ENCODE measurements at places on chromosomes 1 and 21.

GRCh38 chr1:42318601-42319000, 16.4 kb downstream of the FOXJ3 start:
- DNase-seq, result no peak

- DNase-seq, result no peak
Observed at GRCh38 chr1:200732438-200732837, 6.3 kb upstream of the CAMSAP2 start.

GRCh38 chr1:211640301-211640630, 35.2 kb downstream of the NEK2 start:
- DNase-seq, result no peak

DNA sequence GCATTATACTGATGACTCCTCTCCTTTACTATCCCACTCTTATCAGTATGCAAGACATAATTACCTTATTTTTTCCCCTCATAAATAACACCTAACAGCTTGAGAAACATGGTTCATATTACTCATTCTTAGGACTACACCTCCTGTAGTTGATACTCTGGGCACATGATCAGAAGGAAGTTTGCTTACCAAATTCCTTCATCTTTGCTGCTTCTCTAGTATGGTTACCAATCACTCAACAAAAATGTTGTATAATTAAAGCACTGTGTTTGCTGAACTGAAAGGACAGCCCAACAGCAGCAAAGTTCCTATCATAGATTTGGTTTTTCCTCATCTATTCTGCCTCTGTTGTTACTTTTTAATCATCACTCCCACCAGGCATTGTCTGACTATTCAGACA, 586.3 kb downstream of the LRRIQ3 start:
- DNase-seq, result no peak

GRCh38 chr1:228209657-228210056, 1.8 kb downstream of the OBSCN start:
- no peak for DNase-seq

- no peak for DNase-seq
Observed at GRCh38 chr21:32281531-32281930, 2.7 kb upstream of the MIS18A start.

GRCh38 chr1:159829273-159829634, 2.6 kb downstream of the SLAMF8 start:
- DNase-seq, result no peak

DNA sequence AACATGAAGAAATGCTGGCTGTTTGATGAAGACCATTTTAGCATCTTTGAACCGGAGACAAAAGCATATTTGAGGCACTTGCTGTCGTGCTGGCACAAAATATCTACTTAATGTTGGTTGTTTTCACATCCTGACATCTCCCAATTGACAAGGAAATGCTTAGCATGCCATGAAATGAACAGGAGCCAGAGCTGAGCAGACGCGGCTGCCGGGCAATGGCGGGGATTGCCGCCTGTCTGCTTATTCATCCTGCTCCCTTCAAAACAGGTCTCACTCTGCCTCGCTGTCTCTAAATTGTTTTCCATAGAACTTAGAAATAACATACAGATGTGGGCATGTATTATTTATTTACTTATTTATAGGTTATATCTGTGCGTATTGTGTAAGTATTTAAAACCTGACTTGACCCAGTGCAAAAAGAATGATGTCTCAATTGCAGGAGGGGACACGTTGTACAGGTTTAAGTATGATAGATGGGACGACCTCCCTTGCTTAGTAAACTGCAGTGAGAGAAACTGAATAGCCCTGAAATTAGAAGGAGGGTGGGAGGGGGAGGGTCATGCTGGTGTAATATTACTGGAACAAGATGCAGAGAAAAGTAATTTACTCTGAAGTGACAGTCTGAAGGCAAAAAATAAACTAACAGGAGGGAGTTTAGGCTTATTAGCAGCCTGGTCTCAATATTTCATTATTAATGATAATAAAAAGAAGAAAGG, 590.4 kb upstream of the PLXNA2 start:
- DNase-seq, result no peak

GRCh38 chr1:164653705-164654104, 94.7 kb downstream of the PBX1 start:
- no peak for DNase-seq

DNA sequence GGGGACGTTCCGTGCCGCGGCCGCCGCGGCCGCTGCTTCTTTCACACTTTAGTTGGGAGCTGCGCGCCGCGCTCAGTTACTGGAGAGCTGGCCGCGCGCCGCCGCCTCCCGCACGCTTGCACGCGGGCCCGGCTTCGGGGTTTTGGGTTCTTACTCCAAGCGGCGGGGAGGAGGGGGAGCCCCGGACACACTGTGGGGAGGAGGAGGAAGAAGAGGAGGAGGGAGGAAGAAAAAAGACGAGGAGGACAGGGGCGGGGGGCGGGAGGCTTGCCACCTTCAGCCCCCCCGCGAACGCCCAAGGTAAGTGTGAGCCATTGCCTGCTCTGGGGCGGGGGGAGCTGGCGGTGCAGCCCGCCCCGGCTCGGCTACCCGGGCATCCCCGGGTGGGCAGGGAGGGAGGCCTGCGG, 243 bp downstream of the C1orf21 start:
- no peak for DNase-seq

GRCh38 chr1:212179394-212180076, 105.7 kb upstream of the PPP2R5A start:
- no peak for DNase-seq

DNA sequence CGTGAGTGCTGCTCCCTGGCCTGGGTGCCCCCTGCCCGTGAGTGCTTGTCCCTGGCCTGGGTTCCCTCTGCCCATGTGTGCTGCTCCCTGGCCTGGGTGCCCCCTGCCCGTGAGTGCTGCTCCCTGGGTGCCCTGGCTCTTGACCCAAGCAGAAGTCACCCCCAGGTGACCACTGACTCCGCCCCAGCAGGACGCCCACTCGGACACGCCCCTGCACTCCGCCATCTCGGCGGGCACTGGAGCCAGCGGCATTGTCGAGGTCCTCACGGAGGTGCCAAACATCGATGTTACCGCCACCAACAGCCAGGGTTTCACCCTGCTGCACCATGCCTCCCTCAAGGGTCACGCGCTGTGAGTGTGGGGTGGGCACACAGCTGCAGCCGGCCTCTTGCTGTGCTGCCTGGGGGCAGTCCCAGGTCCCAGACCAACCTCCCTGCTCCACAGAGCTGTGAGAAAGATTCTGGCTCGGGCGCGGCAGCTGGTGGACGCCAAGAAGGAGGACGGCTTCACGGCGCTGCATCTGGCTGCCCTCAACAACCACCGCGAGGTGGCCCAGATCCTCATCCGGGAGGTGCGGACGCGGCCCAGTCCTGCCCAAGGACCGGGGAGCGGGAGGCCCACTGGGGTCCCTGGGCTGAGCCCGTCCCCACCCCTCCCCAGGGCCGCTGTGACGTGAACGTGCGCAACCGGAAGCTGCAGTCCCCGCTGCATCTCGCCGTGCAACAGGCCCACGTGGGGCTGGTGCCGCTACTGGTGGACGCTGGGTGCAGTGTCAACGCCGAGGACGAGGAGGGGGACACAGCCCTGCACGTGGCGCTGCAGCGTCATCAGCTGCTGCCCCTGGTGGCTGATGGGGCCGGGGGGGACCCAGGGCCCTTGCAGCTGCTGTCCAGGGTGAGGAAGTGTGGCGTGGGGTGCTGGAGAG, 3.9 kb upstream of the MMP23B start:
- DNase-seq, result no peak

DNA sequence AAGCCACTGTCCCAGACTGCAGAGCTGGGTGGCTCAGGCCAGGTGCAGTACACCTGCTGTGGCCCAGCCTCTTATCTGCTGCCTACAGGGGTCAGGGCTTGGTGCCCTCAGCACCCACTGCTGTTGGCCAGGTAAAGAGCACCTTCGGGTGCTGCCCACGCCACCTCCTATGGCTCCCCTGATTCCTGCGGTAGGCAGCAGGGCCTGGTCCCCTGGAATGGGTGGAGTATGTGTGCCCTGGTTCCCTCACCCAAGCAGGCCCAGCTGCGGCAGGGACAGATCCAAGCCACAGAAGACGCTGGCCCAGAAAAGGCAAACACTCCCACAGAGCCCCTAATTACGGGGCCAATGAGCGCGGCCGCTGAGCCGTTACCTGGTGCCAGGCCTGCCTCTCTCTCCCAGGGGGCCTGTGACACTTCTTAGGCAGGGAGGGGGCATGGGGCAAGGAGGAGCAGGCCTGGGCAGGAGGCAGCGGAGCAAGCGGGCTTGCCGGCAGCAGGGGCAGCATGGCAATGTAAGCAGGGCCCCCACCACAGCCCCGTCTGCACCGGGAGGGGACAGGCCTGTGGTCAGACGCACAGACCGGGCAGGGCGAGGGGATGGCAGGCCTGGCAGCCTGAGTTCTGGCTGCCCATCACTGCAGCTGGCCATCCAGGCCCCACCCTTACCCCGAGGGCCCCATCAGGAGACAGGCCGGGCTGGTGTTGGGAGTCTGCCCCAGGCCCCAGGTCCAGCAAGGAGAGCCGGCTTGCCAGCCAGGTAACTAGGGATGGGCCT, 19.0 kb downstream of the ESPN start:
- DNase-seq, result no peak

- no peak for DNase-seq
Observed at GRCh38 chr21:29462479-29462878, 163.8 kb downstream of the BACH1 start.

GRCh38 chr1:32335790-32336590, at the start of gene MARCKSL1:
TSS of gene MARCKSL1 (minus strand) at chr1:32336233. CDS start at chr1:32336033, 200 bp downstream.
- peak; percentile 73 for DNase-seq

GRCh38 chr1:112841825-112842224, 114.2 kb downstream of the SLC16A1 start:
- DNase-seq, result no peak
